ENCODE measurements at places on chromosomes 5 and 9.

DNA sequence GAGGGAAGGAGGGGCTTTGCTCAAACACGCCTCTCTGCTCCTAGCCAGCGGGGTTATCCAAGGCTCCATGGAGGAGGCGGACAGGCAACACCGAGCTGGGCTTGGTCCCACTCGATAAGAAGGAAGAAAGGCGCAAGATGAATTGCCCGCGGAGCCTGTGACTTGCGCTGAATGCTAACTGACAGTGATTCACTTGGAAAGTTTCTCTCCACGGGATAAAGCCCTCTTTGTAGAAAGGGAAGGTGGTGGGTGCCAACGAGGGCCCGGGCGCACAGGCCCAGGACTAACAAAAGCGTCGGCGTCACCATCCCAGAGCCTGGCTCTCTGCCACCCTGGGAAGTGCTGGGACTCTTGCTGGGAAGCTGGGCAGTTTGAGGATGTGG lies 76.0 kb downstream of the VAV2 start:
- no peak for DNase-seq
- H3K4me1 ChIP-seq, result peaks cover 46% of the 10 kb centered on the region
- no peaks in the 10 kb centered on the region for H3K36me3 ChIP-seq
- H3K27me3 ChIP-seq, result no peaks in the 10 kb centered on the region

GRCh38 chr5:159342840-159343239 lies 12.6 kb upstream of the IL12B start:
- H3K27ac ChIP-seq, result no peak overlapping the region
- DNase-seq, result no peak
- no peaks in the 10 kb centered on the region for H3K27me3 ChIP-seq
- H3K4me1 ChIP-seq, result peaks cover 9% of the 10 kb centered on the region
- no peaks in the 10 kb centered on the region for H3K36me3 ChIP-seq

- H3K4me3 ChIP-seq, result no peak overlapping the region
- no peak for DNase-seq
- no peaks in the 10 kb centered on the region for H3K4me1 ChIP-seq
- no peaks in the 10 kb centered on the region for H3K36me3 ChIP-seq
Measured at GRCh38 chr5:155024015-155024414, 10.5 kb downstream of the KIF4B start.

DNA sequence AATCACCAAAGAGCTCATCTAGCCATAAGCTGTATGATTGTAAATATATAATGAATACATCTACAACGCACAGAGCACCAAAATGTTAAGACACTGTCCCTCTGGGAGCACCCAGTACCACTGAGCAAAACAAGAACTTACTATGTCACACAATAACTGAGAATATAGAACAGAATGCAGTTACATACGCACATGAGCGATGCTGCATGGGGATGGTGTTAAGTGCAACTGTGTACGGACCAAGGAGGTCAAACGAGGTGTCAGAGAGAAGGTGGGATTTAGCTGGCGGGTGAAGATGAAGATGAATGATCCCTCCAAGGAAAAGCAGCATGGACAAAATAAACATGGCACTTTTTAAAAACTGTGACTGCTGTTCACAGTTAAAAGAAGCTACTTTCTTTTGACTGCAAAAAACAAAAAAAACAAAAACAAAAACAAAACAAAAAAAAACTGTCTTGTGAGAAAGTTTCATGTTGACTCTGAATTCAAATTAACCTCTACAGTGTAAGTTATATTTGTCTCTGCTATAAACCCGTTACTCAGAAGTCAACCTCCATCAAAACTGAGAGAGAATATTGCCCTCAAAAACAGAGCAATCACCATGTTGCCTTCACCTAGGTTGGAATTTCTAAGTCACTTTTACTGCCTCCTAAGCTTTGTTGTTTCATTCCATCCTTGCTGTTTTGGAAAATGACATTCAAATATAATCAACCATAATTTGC lies 169.6 kb upstream of the GNA14 start:
- H3K4me3 ChIP-seq, result no peak overlapping the region
- H3K27ac ChIP-seq, result no peak overlapping the region
- H3K4me1 ChIP-seq, result peaks cover 36% of the 10 kb centered on the region
- no peak for DNase-seq
- H3K27me3 ChIP-seq, result no peaks in the 10 kb centered on the region

DNA sequence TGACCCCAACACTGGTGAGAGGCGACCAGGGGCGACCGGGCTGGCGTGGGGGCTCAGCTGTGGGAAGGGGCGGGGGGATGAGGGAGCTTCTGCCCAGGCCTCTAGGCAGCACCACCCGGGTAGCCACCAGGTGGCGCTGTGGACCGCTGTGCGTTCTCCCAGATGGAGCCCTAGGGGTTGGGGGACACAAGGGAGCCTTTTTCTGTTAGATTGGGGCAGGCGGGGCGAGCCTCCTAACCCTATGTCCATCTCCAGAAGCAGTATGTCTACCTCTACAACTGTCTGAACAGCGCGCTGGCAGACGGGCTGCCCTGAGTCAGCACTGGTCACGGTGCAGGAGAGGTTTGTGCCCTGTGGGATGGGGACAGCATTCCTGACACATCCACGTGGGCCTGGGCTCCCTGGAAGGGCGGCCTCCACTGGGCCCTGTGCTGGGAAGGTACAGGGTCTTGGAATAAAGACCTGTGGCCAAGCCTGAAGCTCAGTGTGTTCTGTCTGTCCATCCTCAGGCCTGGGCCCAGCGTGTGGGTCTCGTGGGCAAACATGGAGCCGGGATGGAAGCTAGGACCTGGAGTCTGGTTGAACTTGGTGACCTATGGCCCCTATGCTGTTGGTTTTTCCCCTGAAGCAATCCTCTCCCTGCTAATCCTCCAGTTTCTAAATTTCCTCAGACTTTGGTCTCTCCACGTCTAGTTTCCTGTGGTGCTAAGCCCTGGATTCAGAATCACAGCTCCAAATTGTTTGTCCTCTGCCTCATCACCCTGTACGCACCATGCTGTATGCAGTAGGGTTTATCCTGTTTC lies 23.1 kb upstream of the SPTLC1 start:
- no peaks in the 10 kb centered on the region for H3K36me3 ChIP-seq
- H3K27me3 ChIP-seq, result no peaks in the 10 kb centered on the region
- H3K4me1 ChIP-seq, result peaks cover 4% of the 10 kb centered on the region
- H3K27ac ChIP-seq, result no peak overlapping the region

DNA sequence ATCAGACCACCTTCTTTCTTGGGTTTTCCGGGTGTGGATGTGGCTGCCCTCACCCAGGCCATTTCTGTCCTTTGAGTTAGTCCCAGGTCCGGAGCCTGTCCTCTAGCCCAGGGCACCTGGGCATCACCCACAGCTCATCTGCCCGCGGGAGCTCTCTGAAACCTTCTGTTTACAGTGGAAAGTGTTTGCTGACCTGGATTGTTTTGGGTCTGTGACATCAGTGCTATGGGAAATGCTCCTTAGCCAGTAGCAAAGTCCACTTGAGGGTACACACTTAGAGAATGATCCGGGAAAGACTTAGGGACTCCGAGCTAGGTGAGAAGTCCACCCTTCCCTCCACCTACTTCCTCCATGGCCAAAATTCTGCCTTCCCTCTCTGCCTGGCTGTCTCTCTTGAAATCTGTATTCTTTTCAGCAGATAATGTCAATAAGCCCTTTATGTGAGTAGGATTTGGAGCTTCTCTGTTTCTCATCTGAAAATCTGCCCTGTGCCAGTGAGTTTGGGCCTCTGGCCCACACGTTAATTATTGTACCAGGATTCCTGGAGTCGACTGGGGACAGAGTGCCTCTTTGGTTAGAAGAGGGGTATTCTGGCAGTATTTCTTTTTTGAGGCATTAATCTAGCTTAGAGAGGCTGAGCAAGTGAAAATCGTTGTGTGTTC lies 19.9 kb downstream of the ABLIM3 start:
- H3K27me3 ChIP-seq, result no peaks in the 10 kb centered on the region
- no peak overlapping the region for H3K4me3 ChIP-seq
- no peak for DNase-seq

GRCh38 chr9:82968816-82969215 lies 94.1 kb downstream of the RASEF start:
- H3K4me1 ChIP-seq, result no peaks in the 10 kb centered on the region
- no peaks in the 10 kb centered on the region for H3K36me3 ChIP-seq
- H3K27me3 ChIP-seq, result no peaks in the 10 kb centered on the region

DNA sequence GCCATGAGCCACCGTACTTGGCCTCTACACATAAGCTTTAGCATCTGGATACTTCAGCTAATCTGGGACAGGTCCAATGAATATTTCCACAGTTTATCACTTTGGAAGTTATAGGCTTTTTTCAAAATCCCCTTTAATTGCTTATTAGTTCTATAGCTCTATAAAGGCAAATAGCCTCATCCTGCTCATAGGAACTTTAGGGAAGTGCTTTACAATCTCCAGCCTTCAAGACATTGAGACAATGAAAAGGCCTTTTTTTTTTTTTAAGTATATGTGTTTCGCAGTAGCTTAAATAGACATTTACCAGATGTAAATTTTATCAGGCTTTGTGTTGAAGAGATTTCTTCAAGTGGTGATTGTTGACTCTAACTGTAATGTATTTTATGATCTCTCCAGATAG lies 224.2 kb downstream of the ARL15 start:
- H3K27ac ChIP-seq, result no peak overlapping the region
- no peak overlapping the region for H3K4me3 ChIP-seq
- DNase-seq, result no peak
- peaks cover 8% of the 10 kb centered on the region for H3K4me1 ChIP-seq
- H3K36me3 ChIP-seq, result no peaks in the 10 kb centered on the region

GRCh38 chr5:923281-923873 lies 30.7 kb downstream of the TRIP13 start:
- peak overlapping the region; percentile 7 for H3K4me3 ChIP-seq
- DNase-seq, result peak; percentile 94
- H3K27me3 ChIP-seq, result no peaks in the 10 kb centered on the region
- no peak overlapping the region for H3K27ac ChIP-seq
- peaks cover 2% of the 10 kb centered on the region for H3K36me3 ChIP-seq
- no peaks in the 10 kb centered on the region for H3K4me1 ChIP-seq

GRCh38 chr9:95297316-95297715 lies 20.2 kb downstream of the FANCC start:
- no peaks in the 10 kb centered on the region for H3K36me3 ChIP-seq
- no peaks in the 10 kb centered on the region for H3K27me3 ChIP-seq
- no peak for DNase-seq
- no peak overlapping the region for H3K27ac ChIP-seq
- no peak overlapping the region for H3K4me3 ChIP-seq

DNA sequence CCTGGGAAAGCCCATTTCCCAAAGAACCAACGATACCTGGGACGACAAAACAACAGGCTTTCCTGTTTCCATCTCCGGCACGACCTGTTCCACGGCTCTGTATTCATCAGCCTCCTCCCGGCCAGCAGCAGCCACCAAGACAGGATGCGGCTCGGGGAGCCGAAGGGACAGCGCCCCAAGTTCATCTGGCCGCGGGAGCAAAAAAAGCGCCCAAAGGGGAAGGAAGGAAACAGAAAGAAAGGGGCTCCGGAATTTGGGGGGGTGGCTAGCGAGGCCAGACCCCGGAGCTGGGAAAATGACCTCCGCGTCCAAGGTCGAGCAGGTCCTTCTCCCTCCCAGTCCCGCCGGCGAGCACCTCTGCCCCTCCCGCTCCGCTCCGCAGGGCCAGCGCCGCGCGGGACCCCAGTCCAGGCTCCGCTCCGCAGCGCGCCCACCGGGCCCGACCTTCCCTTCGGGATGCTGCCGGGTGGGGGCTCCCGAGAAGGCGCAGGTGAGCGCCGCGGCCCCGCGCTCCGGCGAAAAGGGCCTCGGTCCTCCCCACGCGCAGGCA lies 608 bp downstream of the ELOVL7 start:
- peak; percentile 55 for DNase-seq
- H3K36me3 ChIP-seq, result no peaks in the 10 kb centered on the region
- H3K4me1 ChIP-seq, result no peaks in the 10 kb centered on the region
- H3K27ac ChIP-seq, result no peak overlapping the region

DNA sequence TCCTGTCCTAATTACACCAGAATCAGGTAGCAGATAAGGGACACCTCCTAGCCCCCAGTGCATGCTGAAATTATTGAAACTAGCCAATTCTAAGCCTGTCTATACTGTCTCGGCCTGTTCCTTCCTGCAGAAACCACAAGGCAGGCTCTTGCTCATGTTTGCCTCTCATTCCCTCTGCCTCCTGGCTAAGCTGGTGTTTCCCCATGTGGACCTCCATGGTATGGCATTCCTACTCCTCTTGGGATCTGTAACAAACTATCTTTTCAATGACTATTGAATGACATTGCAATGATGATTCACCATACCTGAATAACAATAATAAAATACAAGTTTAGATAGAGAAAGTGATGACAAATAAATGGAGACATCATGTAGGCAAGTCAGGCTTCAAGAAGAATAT lies 35.6 kb upstream of the ADAMTS16 start:
- H3K4me1 ChIP-seq, result no peaks in the 10 kb centered on the region
- no peak for DNase-seq
- no peak overlapping the region for H3K27ac ChIP-seq
- H3K4me3 ChIP-seq, result no peak overlapping the region
- H3K36me3 ChIP-seq, result no peaks in the 10 kb centered on the region

DNA sequence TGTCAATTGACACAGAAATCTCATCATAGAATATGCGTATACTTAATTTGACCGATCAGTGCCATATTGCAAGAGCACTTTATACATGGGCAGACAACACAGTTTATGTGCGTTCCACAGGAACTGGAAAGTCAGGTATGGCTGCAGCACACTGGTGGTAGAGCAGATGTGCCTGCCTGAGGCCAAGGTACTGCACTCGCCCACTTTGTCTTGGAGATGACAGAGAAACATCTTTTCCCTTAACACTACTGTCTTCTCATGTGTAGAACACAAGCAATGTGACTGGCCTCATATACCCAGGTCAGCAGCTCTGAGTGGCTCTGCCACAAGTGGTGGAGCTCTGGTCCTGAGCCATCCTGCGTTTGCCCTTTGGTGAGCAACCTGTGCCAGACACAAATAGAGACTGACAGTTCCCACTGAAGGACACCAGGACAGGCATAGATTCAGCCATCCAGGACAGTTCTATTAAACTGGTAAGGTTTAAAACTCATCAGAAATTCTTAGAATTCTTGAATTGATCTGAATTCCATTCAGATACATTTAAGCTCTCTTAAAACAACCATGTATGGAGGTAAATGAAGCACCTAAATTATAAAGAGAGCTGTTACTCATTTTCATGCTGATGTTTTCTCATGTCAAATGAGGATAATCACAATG lies 21.0 kb upstream of the PPP2CA start:
- no peaks in the 10 kb centered on the region for H3K27me3 ChIP-seq
- H3K27ac ChIP-seq, result peak overlapping the region; percentile 59
- no peaks in the 10 kb centered on the region for H3K4me1 ChIP-seq

DNA sequence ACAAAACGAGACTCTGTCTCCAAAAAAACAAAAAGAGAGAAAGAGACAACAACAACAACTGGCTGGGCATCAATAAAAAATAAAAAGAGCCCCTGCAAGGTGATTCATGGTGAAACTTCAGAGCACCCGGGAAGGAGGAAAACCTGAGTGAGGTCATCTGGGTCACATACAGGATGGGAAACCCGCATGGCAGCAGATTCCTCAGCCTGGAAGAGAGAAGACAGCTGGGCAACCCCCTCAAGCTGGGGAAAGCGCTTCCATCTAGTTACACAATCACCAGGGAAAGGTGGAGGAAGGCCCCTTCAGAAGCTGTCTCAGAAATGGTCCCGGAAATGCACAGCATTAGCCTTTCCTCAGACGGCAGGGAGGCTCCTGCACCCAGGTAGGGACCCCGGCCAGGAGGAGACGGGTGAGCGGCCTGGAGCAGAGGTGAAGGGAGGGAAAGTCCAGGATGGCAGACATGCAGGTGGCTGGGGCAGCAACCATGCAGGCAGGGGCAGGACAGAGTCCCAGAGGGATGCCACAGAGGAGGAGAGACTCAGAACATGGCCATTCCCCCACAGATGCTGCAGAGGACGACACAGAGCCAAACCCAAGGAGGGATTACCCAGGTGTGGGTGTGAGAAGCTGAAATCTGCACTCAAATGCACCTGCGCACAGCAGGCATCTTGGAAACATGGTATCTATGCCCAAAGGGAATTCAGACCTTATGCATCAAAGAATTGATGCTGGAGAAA lies 29.4 kb downstream of the CAMSAP1 start:
- no peak overlapping the region for H3K27ac ChIP-seq
- H3K4me3 ChIP-seq, result no peak overlapping the region
- H3K4me1 ChIP-seq, result no peaks in the 10 kb centered on the region
